ENCODE measurements at places on chromosomes 7 and 10.

DNA sequence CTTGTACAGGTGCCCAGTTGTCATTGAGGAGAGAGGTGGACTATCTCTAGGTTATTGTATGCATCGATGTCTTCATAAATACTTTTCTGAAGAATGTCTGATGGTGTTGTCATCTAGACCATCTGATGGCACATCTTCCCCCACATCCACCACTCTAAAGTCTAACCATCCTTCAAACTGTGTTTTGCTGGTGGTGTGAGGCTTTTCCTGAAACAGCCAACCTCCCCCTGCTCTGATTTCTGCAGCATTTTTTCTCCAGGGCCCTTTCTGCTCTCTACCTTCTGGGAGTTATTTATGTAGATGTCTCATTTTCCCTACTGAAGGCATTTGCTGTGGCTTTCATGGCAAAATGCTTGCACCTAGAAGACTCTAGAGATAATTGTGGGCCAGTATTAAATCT, 1.5 kb downstream of the PLCE1 start:
- no peak for DNase-seq

GRCh38 chr10:51510231-51510630, 189.2 kb downstream of the CSTF2T start:
- no peak for DNase-seq

DNA sequence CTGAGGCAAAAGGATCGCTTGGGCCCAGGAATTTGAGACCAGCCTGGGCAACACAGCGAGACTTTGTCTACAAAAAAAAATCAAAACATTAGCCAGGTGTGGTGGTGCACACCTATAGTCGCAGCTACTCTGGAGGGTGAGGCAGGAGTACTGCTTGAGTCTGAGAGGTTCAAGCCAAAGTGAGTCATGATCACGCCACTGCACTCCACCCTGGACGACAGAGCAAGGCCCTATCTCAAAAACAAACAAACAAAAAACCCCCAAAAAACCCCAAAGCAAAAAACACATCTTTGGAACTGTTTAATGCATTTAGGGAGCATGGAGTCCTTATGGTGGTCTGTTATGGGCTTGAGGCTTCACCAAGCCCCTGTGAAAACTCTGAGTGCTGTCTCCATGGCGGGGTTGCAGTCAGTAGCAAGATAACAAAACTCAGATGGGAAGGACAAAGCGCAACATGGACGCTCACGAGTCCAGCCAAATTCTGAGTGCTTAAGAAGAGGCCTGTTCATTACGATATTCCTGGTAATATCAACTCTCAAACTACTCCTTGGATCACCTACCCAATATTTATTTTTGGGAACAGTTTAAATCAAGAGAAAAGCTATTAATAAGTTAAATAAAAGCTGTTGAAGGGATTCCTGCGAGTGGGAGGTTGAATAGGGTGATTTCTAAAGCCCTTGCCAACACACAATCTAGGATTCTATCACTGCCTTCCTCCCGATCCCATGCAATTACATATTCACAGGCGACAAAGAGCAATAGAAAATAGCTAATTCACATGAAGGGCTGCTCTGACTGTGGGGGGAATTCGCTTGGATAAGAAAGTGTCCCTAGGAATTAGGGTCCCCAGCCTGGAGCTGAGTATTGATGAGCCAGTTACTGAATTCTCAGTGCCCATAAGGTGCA, 123.3 kb downstream of the HIPK2 start:
- no peak for DNase-seq

- no peak for DNase-seq
Observed at GRCh38 chr10:69630651-69631400, 779 bp downstream of the FAM241B start.

DNA sequence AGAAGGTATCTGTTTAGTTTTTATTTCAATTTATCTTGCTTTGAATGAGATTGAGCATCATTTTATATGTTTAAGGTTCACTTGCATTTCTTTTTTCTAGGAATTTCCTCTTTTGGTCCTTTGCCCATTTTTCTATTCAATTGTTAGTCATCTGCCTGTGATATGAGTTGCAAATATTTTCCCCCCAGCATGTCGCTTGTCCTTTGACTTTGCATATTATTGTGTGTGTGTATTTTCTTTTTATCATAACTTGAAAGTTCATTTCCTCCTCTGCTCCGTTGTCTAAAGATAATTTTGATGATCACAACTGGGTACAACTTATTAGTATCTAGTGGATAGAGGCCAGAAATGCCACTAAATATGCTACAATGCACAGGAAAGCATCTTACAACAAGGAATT, 132.7 kb upstream of the MDFIC start:
- no peak for DNase-seq

DNA sequence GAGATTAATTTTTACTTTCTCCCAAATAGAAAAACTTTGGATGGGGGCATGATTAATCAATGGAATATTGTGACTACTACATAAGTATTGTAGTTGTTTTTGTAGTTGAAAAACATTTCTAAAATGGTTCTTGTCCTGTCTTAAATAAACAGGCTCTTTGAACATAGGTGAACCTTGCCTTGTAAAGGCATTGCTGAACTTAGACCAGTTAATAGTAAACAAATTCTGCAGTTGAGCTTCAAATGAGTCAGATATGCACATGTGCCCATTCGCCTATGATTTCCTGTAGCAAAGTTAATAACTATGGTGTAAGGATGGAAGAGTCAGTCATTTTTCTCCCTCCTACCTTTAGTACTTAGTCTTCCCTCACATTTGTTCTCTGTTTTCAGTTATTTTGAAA, 22.6 kb downstream of the CUTC start:
- no peak for DNase-seq

GRCh38 chr10:44958196-44958897, 1.3 kb upstream of the RASSF4 start:
- DNase-seq: no peak

GRCh38 chr10:72812753-72813430, 80.6 kb upstream of the OIT3 start:
- no peak for DNase-seq

GRCh38 chr10:95467162-95467599, 94.0 kb downstream of the SORBS1 start:
- DNase-seq: peak; percentile 76

GRCh38 chr7:117015258-117016184, 62.2 kb downstream of the ST7 start:
- no peak for DNase-seq

DNA sequence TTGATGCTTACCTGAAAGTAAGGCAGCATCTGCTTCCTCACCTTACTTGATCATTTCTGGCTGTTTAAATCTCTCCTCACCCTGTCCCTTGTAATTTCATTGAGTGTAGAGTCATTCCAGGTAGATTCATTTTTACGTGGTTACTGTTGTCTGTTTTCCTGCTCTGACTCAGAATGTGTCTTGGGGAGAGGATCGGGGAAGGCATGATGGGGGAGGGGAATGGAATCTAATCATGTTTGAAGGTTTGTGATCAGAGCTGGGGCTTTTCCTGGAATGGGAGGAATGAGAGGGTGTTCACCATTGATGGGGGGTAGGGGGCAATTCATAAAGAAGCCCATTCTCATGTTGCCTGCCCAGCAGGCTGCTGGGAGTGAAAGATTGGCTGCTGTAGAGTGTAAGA, 18.7 kb downstream of the SEC24C start:
- DNase-seq: no peak

- DNase-seq: peak; percentile 65
Observed at GRCh38 chr7:141072548-141073172, 1.2 kb upstream of the TMEM178B start.

- no peak for DNase-seq
Observed at GRCh38 chr10:48399056-48399541, 92.6 kb downstream of the MAPK8 start.

- no peak for DNase-seq
Observed at GRCh38 chr7:133052401-133052756, 29.5 kb downstream of the CHCHD3 start.

Measured in left cardiac atrium (tissue), 4 donors.